ENCODE measurements at places on chromosomes 12 and 14.

GRCh38 chr14:24606297-24606696, 3.2 kb downstream of the GZMH start:
- DNase-seq, result no peak

DNA sequence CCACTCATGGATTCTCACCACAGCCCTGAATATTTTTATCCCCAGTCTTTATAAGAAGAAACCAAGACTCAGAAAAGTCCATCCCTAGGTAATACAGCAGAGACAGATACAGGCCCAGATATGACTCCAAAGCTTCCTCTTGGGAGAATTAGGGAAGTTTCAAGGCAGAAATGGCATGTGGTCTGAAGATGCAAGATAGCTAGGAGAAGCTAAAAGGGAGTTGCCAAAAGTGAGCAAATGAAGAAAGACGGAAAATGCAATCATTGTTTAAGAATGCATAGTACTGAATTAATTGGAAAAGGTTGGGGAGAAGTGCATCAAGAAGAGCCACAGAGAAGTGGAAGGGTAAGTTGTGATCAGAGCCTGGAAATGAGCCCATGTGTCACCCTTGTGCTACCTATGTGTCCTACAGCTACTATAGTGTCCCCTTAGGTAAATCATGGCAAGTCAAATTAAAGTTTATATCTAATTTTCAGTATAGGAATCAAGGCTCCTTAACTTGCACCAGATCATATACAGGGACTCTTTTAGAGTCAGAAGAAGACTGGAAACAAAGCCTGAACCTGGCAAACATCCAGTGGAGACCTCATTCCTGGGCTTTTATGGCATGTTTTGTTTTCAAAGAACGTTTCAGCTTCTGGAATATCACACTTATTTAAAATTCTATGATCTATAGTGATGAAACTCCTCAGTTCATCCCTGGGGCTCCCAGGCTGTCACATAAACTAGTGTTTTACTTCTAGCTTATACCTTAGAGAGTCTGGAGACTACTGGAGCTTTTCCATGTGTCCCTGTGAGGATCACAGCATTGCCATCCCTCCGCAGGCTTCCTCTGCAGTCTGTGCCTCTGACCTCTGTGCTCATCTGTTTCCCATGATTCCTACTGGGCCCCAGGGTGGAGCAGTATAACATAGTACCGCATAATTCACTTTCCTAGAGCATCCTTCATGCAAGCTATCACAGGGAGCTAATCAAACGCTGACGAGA, 189.0 kb upstream of the CDKN3 start:
- DNase-seq, result peak; percentile 53

DNA sequence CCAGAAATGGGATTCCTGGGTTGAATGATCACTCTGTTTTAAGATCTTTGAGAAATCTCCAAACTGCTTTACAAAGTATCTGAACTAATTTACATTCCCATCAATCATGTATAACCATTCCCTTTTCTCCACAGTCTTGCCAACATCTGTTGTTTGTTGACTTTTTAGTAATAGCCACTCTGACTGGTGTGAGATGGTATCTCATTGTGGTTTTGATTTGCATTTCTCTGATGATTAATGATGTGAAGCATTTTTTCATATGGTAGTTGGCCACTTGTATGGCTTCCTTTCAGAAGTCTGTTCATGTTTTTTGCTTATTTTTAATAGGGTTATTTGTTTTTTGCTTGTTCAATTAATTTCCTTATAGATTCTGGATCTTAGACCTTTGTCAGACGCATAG, 211.8 kb upstream of the AVPR1A start:
- DNase-seq, result peak; percentile 52

DNA sequence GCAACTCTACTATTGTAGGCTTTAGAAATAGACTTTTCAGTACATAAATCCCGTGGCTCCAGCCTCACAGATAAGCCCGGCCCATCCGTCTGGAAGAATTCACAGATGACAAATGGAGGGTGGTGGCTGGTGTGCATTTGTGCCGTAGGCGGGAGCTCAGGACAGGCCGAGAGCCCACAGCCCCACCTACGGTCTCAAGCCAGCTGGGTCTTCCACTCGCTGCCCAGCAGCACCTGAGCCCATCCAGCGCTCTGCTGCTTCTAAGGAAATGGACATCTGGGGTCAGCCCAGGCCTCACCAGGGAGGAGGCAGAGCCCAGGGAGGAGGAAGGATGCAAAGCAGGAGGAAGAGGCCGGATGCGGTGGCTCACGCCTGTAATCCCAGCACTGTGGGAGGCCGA, 72.8 kb downstream of the KIF26A start:
- DNase-seq, result no peak

DNA sequence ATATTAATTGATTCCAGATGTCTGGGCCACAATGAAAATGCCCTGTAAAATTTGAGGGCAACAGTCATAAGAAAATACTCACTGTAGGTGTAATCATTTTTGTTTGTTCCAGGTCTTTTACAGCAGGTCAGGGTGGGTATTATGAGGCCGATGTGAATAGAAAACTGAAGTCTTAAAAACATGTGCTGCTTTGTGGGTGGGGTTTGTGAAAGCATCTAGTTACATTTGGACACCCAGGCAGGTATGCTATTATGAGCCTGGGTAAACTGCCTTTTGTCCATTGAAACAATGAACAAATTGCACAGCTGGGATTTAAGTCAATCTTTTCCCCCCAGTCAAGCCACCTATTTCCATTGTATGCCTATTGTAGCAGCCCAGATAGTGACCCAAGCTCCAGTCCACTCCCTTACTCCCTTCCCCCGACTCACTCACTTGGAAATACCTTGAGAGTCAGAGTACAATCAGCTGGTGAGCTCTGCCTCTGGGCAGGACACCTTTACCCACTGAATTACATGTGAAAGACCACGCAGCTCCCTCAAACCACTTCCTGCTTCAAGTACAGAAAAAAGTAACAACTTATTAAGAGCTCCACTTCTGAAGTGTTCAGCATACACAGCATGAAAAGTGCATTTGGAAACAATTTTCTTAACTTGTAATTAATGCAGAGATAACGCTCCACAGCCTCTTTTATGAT, 1.8 kb downstream of the IGF1 start:
- no peak for DNase-seq

DNA sequence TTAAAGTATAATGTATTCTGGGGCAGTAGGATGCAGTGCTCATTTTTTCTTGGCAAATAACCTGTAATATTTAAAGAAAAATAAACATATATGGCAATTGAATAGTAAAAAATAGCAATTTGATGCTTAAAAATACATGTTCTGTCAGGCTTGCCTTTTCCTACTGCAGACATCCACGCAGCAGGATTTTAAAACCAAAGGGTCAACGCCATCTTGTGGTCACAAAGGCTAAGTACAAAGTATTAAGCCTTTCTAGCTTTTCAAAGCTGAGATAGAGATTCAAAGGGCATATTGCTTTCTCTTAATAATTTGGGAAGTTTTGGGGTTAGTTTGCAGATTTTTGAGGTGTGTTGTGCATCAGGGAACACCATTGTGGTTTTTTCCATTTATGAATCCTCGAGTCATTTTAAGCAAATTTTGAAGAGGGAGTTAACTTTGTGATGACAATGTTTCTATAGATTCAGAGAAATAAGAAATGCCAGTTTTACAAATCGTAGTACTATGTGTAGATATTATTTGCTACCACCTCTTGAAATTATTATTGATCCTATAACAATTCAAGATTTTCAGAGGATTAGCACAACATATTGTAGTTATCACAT, 4.7 kb upstream of the CCER1 start:
- DNase-seq, result peak; percentile 52

- DNase-seq, result peak; percentile 21
These were observed 45.1 kb downstream of the GALNT9 start for GRCh38 chr12:132284071-132284826.

DNA sequence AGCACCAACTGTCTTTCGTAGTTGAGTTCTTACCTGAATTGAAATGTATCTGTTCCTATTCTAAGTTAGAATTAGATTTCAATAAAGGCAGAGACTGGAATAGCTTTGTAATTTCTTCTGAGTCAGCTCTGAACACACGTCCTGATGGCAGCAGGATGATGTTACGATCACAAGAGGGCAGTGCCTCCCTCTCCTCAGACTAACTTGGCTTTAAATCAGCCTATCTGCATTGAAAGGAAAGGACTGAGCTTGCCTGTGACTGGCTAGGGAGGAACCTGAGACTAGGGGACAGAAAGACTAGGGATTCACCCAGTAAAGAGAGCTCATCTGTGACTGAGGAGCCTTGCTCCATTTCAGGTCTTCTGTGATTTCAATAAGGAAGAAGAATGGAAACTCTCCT, 323.7 kb upstream of the OR4E1 start:
- no peak for DNase-seq

DNA sequence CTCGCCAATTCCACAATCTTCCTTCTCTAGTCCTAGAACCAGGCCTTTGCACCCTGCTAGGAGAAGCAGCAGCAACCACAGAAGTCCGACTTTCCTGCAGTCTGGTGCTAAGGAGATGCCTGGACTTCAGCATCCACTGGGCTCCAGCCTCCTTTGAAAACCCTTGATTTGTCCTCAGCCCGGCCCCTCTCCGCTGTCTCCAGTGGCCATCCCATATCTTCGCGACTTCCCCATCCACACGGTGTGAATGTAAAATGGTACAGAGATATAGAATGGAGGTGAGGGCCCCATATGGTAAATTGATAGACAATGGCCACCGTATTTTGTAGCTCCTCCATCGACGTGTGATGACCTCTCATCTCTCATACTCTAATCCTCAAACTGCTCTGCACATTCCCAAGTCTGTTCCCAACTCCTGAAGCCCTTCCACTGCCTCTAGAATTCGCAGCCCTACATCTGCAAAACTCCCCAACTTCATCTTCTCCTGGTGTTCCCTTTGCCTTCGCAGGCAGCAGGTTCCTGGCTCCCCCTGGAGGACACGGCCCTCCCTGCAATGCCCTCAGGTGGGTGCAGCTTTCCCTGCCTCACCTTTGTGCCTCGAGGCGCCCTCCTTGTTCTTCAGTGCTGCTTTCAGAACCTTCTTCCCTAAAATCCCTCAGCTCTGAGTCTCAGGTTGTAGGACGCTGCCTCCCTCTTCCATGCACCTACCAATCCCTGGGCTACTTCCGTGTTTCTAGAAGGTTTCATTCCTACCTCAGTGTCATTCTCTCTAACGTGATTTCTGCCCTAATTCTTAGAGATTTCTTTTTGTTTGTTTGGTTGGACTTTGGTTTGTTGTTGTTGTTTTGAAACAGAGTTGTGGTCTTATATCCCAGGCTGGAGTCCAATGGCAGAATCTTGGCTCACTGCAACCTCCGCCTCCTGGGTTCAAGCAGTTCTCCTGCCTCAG, 36.7 kb downstream of the TMBIM6 start:
- no peak for DNase-seq

- DNase-seq, result no peak
These were observed 20.8 kb downstream of the TXNDC16 start for GRCh38 chr14:52531481-52531880.

DNA sequence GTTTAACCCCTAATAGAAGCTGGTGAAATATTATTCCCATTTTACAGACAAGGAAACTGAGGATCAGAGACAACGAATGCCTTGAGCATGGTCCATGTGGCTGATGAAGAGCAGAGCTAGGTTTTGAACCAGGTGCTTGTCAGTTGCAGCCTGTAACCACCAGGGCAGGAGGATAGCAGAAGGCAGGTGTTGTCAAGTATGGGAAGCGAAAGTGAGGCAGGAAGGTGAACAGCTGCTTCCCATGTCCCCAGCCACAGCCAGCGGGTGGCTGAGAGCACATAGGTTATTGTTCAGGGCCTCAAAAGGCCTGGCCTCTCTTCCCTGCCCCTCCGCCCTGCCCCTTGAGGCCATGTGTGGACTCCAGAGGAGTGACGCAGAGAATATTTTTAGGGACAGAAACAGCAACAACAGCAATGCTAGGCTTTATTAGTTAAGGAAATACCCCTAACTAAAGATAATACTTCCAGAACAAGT, 39.6 kb downstream of the IQSEC3 start:
- no peak for DNase-seq

DNA sequence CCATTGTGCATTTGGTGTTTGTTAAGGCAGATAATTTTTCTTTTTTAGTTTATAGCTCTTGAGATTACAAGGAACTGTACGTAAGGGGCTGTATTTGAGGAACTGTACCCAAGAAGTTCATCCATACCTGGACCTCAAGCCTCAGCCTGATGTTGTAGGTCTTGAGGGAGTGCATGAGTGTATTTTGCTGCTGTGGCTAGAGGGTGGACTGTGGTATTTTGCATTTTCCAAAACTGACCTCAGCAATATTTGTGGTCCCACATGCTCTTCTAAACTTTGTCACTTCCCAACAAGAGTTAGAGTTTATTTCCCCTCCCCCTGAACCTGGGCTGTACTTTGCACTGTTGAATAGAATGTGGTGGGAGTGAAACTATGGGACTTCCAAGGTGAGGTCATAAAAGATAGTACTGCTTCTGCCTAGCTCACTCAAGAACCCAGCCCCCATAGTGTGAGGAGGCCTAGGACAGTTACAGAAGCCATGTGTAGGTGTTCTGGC, 42.2 kb upstream of the FBXO33 start:
- no peak for DNase-seq

- DNase-seq, result no peak
These were observed 56.5 kb upstream of the BCAT1 start for GRCh38 chr12:25005376-25005775.
